Cardiac fibroblast (primary cell): ENCODE measurements at places on chromosomes 11 and 22.

DNA sequence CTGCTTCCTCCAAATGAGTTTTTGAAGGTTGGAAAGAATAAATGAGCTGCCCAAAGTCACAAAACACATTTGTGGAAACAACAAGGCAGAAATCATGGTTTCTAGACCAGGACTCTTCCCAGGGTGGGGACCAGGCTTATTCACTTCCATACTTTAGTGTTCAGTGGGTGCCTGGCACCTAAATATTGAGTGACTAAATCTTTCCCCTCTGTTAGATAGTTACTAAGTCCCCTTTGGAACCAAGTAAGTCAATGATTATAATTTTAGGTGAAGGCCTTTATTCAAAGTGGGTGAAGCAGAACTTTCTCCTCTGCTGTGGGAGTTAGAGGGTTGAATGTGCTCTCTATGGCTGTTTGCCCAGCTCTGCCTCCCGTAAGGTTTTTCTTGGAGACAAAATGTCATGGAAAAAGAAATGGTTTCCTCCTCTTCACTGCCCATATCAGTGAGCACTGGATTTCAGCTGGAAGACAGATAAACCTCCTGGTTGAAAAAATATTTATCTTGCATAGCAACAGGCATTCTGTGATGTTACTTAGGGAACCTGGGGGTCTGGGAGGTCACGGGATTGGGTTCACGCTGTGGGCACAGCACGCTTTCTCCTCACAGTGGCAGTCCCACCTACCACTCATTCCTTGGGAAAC, 117.8 kb downstream of the CCDC81 start:
- no peak for DNase-seq

DNA sequence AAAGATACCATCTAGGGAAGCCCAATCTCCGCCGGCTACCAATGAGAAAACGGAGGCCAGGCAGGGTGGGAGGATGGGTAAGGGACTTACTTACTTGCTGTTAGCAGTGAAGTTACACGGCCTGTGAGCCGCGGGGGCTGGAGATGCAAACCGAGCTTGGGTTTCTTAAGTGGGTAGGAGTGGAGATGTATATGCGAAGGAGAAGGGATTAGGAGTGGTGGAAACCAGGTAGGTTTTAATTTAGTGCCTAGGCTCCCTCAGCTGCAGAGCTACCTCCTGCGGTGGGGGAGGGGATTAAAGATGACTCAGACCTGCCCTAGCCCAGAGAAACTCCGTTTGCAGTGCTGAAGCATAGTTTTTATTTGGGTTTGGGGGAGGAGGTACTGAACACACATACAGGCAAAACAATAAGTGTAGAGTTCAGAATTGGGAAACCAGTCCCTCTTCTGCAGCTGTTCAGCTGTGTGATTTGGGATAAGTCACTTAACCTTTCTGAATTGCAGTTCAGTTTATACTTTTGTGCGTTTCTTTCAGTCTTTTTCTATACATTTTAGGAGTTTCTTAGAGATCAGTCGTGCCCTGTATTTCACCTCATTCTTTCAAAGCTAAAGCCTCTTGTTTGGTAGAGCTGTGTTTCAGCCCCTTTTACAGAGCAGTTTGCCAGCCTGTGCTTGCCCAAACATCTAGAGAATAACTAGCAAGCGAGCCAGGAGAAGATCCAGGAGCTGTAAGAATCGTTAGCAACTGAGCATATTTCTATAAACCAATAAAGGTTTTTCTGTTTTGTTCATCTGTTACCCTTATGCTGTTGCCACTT, 596 bp upstream of the TNRC6B start:
- DNase-seq, result peak; percentile 82

GRCh38 chr22:46897246-46897623, 134.8 kb downstream of the TBC1D22A start:
- no peak for DNase-seq

GRCh38 chr11:45294499-45294898, 8.4 kb upstream of the SYT13 start:
- DNase-seq, result no peak

DNA sequence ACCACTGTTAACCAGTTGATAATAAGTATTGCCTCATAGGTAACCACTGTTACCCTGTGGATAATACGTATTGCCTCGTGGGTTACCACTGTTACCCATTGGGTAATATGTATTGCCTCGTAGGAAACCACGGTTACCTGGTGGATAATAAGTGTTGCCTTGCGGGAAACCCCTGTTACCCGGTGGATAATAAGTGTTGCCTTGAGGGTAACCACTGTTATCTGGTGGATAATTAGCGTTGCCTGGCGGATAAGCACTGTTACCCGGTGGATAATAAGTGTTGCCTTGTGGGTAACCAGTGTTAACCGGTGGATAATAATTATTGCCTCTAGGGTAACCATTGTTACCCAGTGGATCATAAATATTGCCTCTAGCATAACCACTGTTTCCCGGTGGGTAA, 27.3 kb upstream of the NXPE4 start:
- no peak for DNase-seq

DNA sequence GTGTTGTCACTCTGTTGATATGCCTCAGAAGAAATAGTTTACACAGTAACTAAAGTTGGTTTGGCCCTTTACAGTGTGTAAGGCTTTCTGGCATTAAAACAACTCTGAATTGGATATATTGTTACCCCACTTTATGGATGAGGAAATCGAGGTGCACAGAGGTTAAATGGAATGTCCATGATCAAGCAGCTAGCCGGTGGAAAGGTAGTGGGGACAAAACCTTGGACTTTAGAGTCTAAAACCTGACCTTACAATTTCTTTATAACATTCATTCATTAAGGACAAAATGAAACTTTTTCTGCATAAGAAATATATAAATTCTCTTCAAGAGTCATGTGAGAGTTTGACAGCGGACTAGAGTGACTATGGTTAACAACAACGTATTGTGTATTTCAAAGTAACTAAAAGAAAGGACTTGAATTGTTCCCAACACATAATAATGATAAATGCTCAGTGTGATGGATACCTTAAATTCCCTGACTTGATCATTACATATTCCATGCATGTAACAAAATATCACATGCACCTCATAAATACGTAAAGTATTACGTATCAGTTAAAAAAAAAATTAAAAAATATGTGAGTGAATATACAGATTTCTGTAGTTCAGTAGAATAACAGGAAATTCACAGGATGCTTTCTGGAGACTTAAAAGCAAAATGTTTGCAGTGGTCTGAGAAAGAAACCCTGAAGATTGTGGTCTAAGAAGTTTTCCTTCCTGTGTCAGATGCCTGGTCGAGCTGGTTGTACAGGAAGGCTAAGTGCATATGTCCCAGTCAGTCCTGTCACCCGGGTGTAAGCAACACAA, 51.0 kb downstream of the TEAD1 start:
- DNase-seq, result no peak

DNA sequence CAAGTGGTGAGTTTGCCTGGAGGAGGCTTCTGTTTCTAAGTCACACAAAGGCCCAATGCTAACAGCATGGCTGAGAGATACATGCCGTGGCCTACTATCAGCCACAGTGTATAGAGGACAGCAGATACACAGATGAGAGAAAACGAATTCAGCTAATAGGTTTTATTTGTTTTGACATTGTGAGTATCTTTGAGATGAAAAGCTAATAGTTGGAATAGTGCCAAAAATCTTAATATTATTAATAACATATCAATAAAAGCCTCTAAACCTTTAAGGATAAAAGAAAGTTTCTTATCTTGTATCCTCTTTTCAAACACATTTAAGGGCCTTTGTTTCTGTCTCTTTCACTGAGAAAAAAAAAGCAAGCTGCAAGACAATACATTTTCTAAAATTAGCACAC, 30.5 kb upstream of the OLFML1 start:
- DNase-seq, result no peak

- DNase-seq, result no peak
Measured at GRCh38 chr22:48125416-48125815, 1363.0 kb downstream of the TBC1D22A start.

DNA sequence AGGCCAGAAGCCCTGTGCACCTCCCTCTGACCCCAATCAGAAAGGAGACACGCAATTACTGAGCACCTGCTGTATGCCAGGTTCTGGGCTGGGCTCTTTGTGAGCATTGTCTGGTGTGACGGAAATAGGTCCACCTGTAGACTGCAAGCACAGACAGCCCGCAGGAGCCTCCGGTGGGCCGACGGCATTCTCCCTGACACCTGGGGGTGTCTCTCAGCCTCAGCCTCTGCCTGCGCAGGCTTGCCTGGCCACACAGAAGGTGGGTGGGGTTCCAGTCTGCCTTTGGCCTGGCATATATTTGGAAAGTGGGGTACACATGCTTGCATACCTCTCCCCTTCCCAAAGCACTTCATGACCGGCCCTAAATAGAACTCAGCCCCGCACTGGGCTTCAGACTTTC, 129.3 kb downstream of the BUD13 start:
- DNase-seq, result no peak

DNA sequence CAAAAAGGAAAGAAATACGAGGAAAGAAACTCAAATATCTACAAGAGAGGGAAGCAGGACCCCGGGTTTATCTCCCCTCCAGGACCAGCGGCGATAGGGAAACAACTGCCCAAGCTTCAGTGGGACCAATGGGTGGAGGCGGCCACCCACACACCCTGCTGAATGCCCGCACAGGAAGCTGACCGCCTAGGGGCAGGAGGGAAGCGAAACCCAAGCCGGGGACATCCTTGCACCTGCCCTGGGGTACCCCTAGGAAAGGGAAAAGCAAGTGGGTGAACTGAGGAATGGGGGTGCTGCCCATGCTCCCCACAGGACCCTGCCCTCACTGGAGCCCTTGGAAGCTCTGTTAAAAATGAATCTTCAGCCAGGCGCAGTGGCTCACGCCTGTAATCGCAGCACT, 27.6 kb upstream of the HMOX1 start:
- no peak for DNase-seq

DNA sequence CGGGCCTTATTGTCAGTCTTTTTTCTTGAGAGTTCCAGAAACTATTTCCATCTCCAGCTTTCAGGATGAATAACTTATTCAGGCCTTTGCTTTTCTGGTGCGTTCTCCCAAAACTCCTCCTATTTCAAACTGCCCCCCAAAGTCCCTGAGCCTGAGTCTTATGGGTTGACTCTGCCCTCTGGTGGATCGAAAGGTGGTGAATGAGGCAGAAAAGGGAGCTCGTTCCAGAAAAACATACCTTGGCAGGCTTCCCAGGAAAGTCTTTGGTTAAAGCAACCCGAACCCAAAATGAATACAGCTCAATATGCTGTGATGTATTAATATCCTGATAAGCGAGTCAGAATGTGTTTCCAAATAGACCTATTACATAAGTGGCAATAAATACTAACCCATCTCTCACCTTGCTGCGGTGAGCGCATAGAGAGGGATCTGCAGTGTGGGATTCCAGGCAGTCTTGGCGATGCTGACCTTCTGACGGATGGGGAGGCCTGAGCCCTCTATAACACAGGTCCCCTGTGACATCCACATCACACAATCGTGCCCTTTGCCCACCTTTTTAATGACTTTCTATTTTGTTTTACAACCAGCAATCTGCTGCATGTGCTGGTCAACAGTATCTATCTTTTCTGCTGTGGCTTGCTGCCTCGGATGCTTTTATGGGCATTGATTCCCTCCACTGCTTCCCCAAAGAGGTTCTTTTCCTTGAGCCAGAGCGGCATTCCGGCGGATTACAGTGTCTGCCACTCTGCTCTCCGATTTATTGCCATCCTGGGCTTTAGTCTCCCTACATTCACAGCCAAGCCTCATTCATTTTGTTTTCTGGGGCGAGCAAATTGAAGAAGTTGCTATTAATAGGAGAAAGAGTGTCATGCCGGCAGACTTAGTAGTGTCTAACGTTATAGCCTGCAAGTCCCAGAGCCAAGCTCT, 756.8 kb downstream of the NTM start:
- DNase-seq, result peak; percentile 97

DNA sequence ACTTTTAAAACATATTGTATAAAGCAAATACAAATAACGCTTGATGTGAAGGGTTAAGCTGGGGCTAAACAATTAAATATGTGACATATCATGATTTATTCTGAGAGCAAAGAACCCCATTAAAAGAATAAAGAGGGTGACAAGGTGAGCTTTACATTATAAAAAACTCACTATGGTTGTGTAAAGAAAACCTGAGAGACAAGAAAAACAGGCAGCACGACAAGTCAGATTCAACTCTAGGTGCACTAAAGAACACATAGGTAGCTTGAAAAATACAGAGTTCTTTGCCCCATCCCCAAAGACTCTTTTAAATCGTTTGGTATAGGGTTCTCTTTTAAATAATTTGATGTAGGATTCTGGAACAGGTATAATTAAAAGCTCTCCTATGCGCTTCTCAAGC, 63.5 kb downstream of the LUZP2 start:
- DNase-seq, result no peak

DNA sequence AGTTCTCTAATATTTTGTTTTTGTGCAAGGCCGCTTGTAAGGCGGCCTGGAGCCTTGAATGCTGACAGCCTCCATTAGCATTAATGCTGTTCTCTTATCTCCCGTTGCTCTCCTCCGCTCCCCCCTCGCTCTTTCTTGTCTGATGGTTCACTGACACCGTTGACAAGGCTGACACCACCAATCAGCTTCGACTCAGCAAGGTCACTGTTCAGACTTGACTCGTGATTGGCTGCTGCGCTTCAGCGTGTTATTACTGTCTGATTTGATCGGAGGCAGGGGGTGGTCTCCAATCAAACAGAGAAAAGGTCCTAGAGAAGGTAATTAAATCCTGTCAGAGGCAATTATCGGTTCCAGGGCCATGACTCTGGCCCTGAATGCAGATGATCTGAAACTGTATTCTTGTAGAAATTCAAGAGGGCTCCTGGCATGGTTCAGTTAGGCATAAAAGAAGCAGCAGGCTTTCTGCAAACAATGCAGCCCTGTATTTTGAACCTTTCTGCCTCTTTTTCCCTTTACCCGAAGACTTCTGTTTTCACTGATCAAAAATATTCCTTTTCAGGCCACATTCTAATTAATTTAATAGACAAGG, 49.3 kb upstream of the MPPED2 start:
- DNase-seq, result peak; percentile 1
